Lung (tissue), 17 donors: ENCODE measurements at places on chromosomes 7 and 10.

DNA sequence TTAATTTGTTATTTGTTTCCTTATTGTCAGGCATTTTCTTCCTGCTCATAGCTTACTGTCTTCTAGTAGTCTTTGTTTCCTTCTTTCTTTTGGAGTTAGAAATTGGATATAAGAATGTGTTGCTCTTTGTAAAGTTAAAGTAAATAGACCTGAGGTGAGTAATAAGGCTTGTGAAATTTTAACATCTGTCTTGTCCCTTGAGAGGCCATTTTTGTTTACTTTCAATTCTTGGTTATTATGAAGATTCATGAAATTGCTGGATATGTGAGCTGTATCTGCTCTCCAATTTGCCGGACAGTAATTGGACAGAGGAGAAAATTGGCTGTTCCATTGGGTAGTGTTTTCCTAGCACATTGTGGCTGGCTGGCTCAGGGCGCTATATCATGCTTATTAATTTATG lies 260.7 kb downstream of the EXOC4 start:
- no peak for DNase-seq

DNA sequence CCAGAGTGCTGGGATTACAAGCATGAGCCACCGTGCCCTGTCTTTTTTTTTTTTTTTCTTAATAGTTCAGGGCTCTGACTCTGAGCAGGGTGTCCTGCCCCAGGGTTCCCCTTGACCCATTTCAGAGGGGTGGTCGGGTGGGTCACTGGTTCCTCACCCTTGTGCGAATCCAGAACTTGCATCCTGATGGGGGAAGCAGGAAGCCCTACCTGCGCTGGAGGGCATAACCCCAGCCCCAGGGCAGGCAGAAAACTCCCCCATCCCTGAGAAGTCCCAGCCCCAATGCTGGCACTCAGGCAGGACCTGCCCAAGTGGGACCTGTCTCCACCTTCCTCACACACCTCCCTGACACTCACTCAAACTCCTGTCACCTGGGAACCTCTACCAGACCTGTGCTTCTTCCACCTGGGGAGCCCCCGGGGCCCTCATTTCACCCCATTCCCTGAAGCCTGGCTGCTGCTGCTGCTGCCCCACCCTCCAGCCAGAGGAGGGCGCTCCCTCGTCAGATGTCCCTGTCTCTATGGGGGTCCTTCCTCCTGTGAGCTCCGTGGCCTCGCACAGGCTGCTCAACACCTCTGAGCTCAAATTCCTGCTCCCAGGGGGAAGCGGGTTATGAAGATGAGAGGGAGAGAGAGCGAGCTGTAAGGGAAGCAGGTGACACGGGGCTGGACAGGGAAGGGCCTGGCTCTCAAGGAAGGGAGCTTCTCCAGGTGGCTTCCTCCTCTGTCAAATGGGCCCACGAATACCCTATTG lies 15.1 kb upstream of the ZNF273 start:
- DNase-seq, result no peak

DNA sequence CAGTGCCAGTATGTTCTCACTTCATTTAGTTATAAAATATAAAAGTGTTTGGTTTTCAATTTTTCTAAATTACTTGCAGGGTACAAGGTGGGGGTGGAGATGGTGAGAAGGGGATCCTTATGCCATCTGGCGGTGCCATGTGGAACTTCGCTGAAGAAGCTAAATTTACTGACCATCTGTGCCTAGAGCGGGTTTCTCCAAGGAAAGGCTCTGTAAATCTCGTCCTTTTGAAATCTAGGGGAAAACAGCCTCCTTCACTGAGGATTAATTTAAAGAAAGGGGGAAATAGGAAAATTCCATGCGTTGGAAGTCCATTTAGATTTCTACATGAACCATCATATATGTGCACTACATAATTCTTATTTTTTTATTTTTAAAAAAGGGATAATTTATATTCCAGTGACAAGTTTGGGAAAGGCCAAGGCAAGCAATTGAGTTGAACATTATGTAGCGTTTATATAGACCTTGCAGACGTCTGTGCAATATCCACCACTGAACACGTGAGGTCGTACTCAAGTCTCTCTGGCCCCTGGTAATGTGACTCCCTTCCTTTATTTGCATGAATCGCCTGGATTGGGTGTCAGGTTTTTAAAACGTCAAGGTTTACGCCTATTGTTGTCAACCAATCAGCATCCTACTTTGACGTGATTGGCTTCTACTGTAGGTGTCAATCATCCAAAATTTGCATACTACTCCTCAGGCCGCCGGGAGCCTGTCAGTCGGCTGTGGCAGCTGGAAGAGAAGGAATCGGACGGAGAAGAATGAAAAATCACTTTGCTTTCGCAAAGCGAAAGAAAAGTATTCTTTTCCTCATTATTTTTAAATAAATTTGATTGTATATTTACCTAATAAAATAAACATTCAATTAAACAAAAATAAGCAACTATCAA lies 297.1 kb upstream of the NFE2L3 start:
- peak; percentile 99 for DNase-seq

- DNase-seq, result peak; percentile 23
These were observed 113.7 kb downstream of the ARL4A start for GRCh38 chr7:12801107-12801506.

DNA sequence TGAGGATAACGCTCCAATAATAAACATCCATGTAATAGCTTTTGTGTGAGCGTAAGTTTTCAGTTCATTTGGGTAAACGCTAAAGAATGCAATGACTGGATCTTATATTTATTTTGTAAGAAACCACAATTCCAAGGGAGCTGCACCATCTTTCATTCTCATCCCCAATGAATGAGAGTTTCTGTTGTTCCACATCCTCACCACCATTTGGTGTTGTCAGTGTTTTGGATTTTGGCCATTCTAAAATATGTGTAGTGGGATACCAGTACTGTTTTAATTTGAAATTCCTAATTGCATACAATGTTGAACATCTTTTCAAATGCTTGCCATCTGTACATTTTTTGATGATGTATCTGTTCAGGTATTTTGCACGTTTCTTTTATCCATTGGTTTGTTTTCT lies 50.9 kb upstream of the SEMA3D start:
- DNase-seq, result no peak

DNA sequence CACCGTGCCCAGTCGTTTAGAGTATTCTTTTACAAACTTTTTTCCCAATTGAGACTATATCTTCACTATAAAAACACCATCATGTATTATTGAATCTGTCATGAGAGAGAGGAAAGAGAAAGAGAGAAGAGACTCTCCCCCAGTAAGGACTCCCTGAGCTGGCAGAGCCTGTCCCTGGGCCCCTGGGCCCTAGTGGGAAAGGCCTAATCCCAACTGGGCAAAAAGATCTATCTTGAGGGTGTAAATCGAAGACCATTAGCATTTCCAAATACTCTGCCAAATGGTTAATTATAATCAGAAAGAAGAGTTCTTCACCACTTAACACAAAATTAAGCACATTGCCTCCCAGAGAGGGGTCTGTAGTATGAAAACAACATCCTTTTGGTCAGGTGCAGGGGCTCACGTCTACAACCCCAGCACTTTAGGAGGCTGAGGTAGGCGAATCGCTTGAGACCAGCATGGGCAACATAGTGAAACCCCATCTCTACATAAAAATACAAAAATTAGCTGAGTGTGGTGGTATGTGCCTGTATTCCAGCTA lies 108.2 kb downstream of the SKIDA1 start:
- DNase-seq, result no peak

GRCh38 chr10:132518572-132519381 lies 18.8 kb upstream of the INPP5A start:
- DNase-seq, result peak; percentile 69

- no peak for DNase-seq
These were observed 268.8 kb downstream of the PLXNA4 start for GRCh38 chr7:132307465-132307864.

DNA sequence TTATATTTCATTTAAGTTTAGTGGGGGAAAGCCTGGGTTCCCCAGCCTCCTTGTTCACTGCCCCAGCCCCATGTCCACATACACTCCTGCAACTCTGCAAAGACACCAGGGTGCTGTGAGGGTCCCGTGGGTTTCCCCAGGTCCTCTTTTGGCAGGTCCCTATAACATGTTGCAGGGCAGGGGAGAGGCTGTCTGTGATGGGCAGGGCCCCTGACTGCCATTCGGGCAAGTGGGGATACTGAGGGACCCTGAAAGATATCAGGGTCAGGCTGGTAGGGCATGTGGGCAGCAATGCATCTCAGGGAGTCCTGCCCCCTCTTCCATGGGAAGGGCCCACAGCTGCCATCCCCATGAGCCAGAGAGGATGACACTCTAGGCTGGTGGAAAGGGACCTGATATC lies 28.4 kb downstream of the RASGEF1A start:
- DNase-seq, result no peak

DNA sequence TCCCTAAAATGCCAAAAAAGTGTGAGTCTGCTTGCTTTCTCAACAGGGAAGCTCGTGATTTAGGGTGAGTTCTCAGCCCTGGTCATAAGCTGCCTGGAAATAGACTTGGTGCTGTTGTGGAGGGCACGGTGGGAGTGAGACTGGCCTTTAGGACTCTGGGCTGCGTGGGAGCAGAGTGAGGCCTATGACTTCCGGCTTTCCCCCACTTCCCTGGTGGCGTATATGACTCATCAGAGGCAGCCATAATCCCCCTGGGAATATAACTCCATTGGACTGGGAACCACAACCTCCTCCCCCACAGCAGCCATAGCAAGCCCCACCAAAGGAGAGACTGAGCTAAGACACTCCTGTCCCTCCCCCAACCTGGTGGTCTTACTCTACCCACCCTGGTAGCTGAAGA lies 95.0 kb downstream of the PON1 start:
- no peak for DNase-seq

DNA sequence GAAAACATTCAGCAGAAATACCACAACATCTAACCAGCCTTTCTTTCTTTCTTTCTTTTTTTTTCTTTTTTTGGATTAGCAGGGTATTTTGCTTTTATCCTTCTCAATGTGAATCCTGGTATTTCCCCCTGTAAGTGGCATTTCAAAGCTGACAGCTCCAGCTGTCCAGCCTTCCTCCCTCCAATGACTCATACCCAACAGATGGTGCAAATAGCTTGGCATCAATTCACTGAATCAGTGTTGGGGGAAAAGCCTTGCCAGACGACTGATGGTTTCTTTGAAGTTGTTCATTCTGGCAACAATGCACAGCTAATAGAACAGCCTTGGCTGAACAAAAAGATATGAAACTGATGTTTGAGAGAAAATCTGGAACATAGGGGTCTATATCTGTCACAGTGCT lies 316.8 kb upstream of the STEAP1 start:
- DNase-seq, result peak; percentile 55

DNA sequence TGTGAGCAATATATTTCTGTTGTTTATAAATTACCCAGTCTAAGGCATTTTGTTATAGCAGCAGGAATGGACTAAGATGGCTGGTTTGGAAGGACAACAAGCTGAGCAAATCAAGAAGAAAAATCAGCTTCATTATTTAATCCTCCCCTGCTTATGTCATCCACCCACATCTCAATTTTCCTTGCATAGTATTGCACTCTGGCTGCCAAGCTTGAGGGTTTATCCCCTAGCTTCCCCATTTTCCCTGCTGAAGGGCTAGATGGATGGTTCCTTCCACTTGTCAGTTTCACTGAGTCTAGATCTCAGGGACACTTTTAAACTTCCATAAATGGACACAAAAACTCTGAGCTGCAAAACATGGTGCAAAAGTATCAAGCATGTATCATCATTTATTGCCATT lies 75.2 kb upstream of the LAMB4 start:
- no peak for DNase-seq

DNA sequence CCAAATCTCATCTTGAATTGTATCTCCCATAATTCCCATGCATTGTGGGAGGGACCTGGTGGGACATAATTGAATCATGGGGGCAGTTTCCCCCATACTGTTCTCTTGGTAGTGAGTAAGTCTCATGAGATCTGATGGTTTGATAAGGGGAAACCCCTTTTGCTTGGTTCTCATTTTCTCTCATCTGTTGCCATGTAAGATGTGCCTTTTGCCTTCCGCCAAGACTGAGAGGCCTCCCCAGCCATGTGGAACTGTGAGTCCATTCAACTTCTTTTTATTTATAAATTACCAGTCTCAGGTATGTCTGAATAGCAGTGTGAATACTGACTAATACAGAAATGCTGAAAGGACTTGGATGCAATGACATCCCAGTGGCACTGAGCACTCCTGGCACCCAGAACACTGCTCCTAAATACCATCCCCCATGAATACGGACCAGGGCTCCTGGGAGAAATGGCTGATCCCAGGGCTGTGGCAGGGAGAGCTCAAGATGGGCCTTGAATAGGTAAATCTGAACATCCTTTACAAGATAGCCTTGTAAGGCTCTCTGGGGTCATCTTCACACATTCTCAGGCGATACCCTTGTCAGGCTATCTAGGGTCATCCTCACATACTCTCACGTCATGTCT lies 19.4 kb downstream of the ZFAND2A start:
- no peak for DNase-seq

GRCh38 chr10:97939446-97939990 lies 89.9 kb downstream of the GOLGA7B start:
- DNase-seq, result peak; percentile 3

DNA sequence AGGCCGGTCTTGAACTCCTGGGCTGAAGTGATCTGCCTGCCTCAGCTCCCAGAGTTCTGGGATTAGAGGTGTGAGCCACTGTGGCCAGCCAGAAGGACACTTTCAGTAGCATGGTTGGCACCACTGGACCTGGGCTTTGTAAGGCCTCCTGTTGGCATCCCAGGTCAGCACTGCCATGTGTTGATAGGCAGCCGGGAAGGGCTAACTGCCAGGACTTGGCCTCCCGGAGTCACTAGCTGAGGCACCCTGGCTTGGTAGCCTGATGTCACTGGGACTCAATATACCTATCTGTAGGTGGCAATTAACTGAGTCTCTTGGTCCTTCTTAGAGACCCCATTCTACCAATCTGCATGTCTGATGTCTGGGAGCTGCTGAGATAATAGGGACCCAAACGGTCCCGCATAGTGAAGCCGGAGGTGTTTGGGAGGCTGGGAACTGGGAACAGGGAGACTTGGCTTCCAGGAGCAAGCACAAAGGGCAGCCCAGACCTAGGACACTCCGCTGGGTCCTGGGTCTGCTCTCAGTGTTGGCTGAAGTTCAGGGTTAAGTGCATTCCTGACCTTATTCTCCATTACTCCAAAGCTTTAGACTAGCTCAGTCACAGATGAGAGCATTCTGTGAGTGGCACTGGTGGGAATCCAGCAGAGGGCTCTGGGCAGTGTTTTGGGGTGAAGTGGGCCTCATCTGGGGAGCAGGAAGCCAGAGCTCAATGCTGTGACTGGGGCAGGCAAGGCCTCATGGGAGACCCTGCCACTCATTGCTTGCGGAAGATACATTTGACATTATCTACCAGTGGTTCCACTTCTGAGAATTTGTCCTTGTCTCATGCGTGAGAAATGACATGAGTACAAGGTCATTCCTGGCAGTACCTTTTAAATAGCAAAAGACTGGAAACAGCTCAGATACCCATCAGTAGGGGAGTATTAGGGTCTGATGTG lies 2.7 kb downstream of the LHPP start:
- no peak for DNase-seq

GRCh38 chr10:133614830-133615580 lies 11.6 kb downstream of the FRG2B start:
- peak; percentile 7 for DNase-seq
